Activated CD8-positive, alpha-beta T cell treated with anti-CD3 and anti-CD28 coated beads for 36 hours (primary cell): ENCODE measurements at places on chromosomes 16 and 17. TPM values are rescaled to one million over a fixed set of nuclear protein-coding genes. Genes with fewer than 3 reads are reported as not detected.
A peak's percentile ranks its signal among the peaks of the same experiment; 100 is the strongest.

DNA sequence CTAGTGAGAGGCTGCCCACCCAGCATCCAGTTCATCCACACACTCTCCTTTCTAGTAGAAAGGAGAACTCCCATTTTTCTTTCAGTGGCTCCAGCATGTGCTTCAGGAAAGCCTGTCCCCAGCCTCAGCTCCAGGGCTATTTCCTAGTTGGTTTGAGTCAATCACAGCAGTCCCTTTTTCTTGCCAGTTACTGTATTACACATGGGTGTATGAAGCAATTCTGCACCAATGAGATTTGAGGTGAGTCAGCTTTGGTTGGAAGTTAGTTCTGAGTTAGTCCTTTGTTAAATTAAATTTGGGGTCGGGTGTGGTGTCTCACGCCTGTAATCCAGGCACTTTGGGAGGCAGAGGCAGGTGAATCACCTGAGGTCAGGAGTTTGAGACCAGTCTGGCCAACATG lies 24.8 kb downstream of the RAD51D start:
- peaks cover 11% of the 10 kb centered on the region for H3K36me3 ChIP-seq
- H3K27me3 ChIP-seq = no peaks in the 10 kb centered on the region
- no peak overlapping the region for H3K27ac ChIP-seq
- peaks cover 10% of the 10 kb centered on the region for H3K4me1 ChIP-seq

Gene SHISA9
- total RNA-seq = not detected

Gene CD300E
- not detected for total RNA-seq

DNA sequence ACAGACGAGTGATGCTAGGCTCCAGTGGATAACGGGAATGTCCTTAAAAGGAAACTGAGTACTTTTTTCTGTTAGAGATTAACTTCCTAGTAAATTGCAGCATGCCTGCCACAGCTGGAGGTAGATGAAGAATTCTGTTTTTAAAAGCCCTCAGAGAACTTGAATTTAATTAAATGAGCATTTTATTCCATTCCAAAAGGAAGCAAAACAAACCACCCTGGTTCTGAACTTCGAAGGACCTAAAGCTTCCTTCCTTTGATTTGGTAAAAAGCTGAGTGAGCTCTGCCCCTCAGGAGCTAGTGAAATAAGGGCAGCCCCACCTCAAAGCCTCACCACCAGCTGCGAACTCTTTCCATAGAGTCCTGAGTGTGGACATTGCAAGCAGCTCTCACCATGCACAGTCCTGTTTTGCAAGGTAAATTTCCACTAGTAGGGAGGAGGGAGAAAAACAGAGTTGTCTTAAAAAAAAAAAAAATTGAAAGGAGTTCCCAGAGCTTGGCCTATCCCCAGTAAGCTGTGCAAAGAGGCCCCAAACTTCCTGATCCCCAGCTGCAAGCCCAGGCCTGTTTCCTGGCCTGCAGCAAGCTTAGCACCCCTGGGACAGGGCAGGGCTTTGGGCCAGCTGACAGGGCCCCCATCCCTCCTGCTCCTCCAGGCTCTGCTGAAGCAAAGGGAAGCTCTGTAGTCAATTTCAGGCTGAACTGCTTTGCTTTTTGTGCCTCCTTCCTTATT lies 11.2 kb downstream of the CHD9NB start:
- no peaks in the 10 kb centered on the region for H3K4me1 ChIP-seq
- no peak overlapping the region for H3K27ac ChIP-seq
- H3K36me3 ChIP-seq = no peaks in the 10 kb centered on the region

Gene CHST5
- total RNA-seq = not detected

- H3K27me3 ChIP-seq = no peaks in the 10 kb centered on the region
- no peak overlapping the region for H3K27ac ChIP-seq
- H3K36me3 ChIP-seq = peaks cover 53% of the 10 kb centered on the region
- peaks cover 46% of the 10 kb centered on the region for H3K4me1 ChIP-seq
Measured at GRCh38 chr16:22213801-22214200, 7.7 kb downstream of the EEF2K start.

DNA sequence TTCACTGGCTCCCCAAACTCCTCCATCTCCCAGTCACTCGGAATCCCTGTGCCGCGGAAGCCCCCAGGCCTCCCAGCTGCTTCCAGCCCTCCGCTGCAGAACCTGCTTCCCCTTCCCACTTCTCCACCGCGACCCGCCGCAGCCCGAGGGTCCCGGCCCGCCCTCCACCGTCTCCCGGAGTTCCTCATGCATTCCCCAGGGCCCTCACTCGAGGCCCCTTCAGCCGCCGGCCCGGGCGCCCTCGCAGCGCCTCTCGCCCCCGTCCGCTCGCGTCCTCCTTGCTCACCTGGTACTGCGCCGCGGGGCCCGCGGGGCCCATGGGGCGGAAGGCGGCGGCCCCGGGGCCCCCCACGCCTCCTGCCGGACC lies 329 bp downstream of the SMARCD2 start:
- no peaks in the 10 kb centered on the region for H3K27me3 ChIP-seq
- H3K27ac ChIP-seq = peak overlapping the region; percentile 94
- peaks cover 6% of the 10 kb centered on the region for H3K36me3 ChIP-seq
- peak; percentile 59 for DNase-seq
- peaks cover 22% of the 10 kb centered on the region for H3K4me1 ChIP-seq

- no peaks in the 10 kb centered on the region for H3K4me1 ChIP-seq
- H3K27me3 ChIP-seq = peaks cover 17% of the 10 kb centered on the region
- DNase-seq = no peak
- no peak overlapping the region for H3K27ac ChIP-seq
- no peaks in the 10 kb centered on the region for H3K36me3 ChIP-seq
- H3K4me3 ChIP-seq = no peak overlapping the region
Measured at GRCh38 chr16:49970797-49971431, 54.1 kb upstream of the CNEP1R1 start.

DNA sequence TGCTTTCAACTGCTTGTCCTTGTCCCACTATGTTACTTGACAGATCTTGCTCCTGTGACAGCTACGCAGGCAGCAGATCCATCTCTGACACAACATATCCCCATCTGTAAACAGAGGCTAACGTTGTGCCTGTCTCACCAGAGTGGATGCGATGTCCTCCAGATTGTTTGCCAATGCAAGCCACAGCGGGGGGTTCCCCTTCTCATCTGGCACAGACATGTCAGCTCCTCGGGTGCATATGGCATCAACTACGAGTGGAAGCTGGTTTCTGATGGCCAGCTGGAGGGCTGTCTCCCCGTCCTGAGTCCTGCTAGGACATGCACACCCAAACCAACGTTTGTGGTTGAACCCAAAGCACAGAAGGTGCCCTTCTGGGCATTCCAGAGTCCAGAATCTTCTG lies 39.0 kb downstream of the CYB5D2 start:
- no peak overlapping the region for H3K4me3 ChIP-seq
- peaks cover 14% of the 10 kb centered on the region for H3K4me1 ChIP-seq
- H3K36me3 ChIP-seq = peaks cover 56% of the 10 kb centered on the region
- no peaks in the 10 kb centered on the region for H3K27me3 ChIP-seq

- no peaks in the 10 kb centered on the region for H3K36me3 ChIP-seq
- no peak overlapping the region for H3K4me3 ChIP-seq
- no peak for DNase-seq
Measured at GRCh38 chr16:51035110-51035498, 116.0 kb downstream of the SALL1 start.

Gene ARHGAP27
- total RNA-seq = 40.9 TPM

GRCh38 chr17:326010-326621 lies 26.5 kb downstream of the RPH3AL start:
- H3K4me1 ChIP-seq = peaks cover 14% of the 10 kb centered on the region
- no peak for DNase-seq
- H3K4me3 ChIP-seq = no peak overlapping the region
- H3K27ac ChIP-seq = no peak overlapping the region
- no peaks in the 10 kb centered on the region for H3K36me3 ChIP-seq

Gene TEKT1
- total RNA-seq = not detected

DNA sequence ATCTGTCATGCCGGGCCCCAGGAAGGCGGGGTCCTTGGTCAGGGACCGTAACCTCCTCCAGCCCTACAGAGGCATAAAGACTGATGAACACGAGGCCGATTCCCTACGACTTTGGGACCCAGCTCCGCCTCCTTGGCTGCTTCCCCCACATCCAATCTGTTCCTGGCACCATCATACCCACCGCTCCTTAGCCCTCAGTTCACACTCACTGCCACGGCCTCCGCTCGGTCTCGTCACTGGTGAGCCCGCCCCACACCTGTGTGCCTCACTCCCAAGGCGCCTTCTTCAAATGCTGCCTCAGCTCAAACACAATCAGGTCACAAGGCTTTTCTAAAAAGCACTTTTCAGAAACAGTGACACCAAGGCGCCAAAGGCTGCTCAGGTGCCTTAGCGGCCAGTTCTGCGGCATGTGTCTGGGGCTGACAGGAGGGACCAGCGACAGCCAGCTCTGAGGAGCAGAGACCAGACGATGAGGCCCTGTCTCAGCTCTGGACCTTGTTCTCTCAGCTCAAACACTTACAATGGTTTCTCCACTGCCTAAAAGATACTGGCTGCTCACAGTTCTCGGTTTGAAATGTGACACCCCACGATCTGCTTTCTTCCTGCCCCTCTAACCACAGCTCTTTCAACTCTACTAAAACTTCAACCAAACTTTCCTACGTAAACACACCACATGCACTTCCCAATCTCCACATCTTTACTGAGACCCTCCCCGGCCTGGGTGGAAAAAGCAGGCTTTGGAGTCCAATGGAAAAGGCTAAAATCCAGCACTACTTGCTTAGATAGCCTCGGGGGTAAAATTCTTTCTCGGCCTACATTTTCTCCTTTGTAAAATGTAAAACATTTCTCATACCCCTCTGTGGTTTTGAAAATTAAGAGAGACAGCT lies 33.2 kb downstream of the CYB5D2 start:
- no peaks in the 10 kb centered on the region for H3K27me3 ChIP-seq
- peak; percentile 55 for DNase-seq
- H3K36me3 ChIP-seq = peaks cover 65% of the 10 kb centered on the region

Gene SDK2
- total RNA-seq = 3.2 TPM

DNA sequence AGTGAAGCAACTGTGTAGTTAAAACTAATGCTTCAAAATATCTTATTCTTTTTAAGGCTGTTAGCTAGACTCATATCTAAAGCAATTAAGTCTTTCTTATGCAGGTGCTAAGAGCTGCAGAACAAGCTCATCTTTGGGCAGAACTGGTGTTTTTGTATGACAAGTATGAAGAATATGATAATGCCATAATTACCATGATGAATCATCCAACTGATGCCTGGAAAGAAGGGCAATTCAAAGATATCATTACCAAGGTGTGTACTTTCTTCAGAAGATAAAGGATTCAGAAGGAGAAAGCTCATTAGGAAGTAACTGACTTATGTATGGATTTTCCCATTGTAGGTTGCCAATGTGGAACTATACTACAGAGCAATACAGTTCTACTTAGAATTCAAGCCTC lies 23.9 kb downstream of the PTRH2 start:
- H3K27me3 ChIP-seq = no peaks in the 10 kb centered on the region
- no peak overlapping the region for H3K4me3 ChIP-seq
- DNase-seq = no peak

- DNase-seq = no peak
- peaks cover 4% of the 10 kb centered on the region for H3K36me3 ChIP-seq
- H3K4me3 ChIP-seq = no peak overlapping the region
- no peaks in the 10 kb centered on the region for H3K27me3 ChIP-seq
Measured at GRCh38 chr17:76032073-76032779, 5.1 kb upstream of the EVPL start.

DNA sequence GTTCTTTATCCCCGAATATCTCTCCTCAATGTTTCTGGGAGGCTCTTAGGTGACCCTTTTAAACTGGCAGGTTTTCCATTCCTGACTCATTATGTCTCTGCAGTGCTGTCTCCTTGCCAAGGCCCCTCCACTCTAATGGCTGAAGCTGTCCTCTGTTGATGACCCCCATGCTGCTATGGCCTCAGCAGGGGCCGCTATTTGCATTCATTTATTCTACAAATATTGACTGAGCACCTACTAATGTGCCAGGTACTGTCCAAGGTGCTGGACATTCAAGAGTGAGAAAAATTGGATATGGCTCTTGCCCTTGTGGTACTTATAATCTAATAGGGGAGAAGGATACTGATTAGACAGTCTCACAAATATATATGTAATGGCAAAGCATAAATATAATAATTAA lies 55.4 kb downstream of the GP2 start:
- no peaks in the 10 kb centered on the region for H3K27me3 ChIP-seq
- H3K4me3 ChIP-seq = no peak overlapping the region
- H3K27ac ChIP-seq = no peak overlapping the region
- no peak for DNase-seq
- H3K36me3 ChIP-seq = no peaks in the 10 kb centered on the region
- no peaks in the 10 kb centered on the region for H3K4me1 ChIP-seq

GRCh38 chr16:61829631-61830030 lies 206.6 kb downstream of the CDH8 start:
- H3K36me3 ChIP-seq = no peaks in the 10 kb centered on the region
- no peak for DNase-seq
- H3K27me3 ChIP-seq = no peaks in the 10 kb centered on the region
- no peak overlapping the region for H3K4me3 ChIP-seq
- no peaks in the 10 kb centered on the region for H3K4me1 ChIP-seq
- H3K27ac ChIP-seq = no peak overlapping the region

GRCh38 chr17:72775919-72776318 lies 316.6 kb downstream of the SLC39A11 start:
- no peaks in the 10 kb centered on the region for H3K4me1 ChIP-seq
- H3K36me3 ChIP-seq = peaks cover 6% of the 10 kb centered on the region
- H3K4me3 ChIP-seq = no peak overlapping the region
- no peak overlapping the region for H3K27ac ChIP-seq
- no peak for DNase-seq

DNA sequence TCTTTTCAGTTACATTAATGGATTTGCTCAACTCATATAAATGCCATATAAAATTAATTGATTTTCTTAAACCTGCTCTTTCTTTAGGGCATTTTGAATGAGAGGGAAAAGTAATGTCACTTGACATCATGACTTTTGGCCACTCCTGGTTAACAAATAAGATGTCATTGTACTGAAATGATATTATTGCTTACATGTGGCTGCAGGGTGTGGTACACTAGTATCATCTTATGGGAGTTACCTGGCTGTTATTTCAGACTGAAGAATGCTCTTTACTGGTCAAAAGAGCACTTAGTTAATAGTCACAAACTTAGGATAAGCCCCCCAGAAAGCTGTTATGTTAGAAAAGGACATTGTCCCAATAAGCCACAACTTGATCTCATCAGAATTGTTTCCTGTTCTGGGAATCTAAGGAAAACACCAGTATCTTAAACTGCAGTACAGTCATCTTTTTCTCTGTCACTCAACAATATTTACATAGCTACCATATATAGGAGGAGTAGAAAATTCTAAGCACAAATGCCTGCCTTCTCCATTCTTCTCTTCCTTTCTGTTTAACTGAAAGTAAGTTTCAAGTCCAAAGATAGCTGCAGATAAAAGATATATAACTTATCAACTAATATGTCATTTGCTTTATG lies 53.9 kb upstream of the MRC2 start:
- no peak for DNase-seq
- H3K36me3 ChIP-seq = peaks cover 13% of the 10 kb centered on the region
- peaks cover 9% of the 10 kb centered on the region for H3K4me1 ChIP-seq
- H3K4me3 ChIP-seq = no peak overlapping the region
- H3K27me3 ChIP-seq = no peaks in the 10 kb centered on the region

- no peaks in the 10 kb centered on the region for H3K36me3 ChIP-seq
- no peaks in the 10 kb centered on the region for H3K27me3 ChIP-seq
- no peak for DNase-seq
- no peak overlapping the region for H3K4me3 ChIP-seq
- H3K27ac ChIP-seq = no peak overlapping the region
- no peaks in the 10 kb centered on the region for H3K4me1 ChIP-seq
Measured at GRCh38 chr16:51184702-51185433, 33.8 kb upstream of the SALL1 start.

Gene TBC1D3D
- 0.29 TPM for total RNA-seq

- no peaks in the 10 kb centered on the region for H3K4me1 ChIP-seq
- no peaks in the 10 kb centered on the region for H3K27me3 ChIP-seq
- no peak for DNase-seq
- no peaks in the 10 kb centered on the region for H3K36me3 ChIP-seq
- H3K27ac ChIP-seq = no peak overlapping the region
- H3K4me3 ChIP-seq = no peak overlapping the region
Measured at GRCh38 chr17:1960545-1960912, 64.6 kb downstream of the RTN4RL1 start.

- H3K4me1 ChIP-seq = peaks cover 10% of the 10 kb centered on the region
- no peaks in the 10 kb centered on the region for H3K36me3 ChIP-seq
- H3K27me3 ChIP-seq = peaks cover 23% of the 10 kb centered on the region
Measured at GRCh38 chr17:79095345-79096055, 20.9 kb downstream of the ENGASE start.

Gene ZFP3
- 1.5 TPM for total RNA-seq
